Stimulated activated CD8-positive, alpha-beta memory T cell treated with anti-CD3 and anti-CD28 coated beads, Interleukin-4, amount 100 ng/mL, for 4 hours (primary cell): ENCODE measurements at places on chromosomes 6 and 20.

DNA sequence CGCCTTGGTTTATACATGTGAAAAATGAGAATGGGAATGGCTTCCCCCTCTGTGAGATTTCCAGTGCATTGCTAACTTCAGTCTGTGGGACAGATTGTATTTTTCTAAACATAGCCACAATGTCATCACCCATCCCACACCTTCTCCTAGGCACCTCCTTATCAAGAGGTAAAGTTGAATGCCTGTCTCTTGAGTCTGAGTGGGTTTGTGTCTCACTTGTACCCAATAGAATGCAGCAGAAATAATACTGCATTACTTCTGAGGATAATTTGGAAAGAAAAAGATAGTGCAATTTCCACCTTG lies 27.9 kb downstream of the RIN2 start:
- no peak for DNase-seq

DNA sequence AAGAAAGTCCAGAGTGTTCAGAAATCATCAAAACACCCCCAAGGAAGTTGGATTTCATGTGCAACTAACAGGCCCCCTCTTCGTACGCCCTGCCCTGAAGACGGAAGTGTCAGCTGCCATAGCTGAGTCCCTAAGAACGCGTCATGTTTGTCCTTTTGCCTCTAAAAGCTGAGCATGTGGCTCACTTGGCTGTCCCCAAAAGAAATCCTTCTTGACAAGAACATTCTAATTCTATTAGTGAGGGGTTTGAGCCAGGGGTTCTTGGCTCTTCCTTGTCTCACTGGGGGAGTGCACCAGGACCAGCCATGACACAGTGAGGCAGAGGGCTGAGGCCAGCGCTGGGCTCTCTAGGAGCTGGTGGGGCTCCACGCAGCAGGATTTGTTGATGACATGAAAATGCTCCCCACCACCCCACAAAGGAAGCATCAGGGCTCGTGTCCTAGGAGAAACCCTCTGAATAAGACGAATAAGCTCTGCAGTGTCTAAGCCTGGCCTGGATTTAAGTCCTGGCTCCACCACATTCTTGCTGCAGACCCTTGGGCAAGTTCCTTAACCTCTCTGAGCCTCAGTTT lies 20.0 kb upstream of the SPO11 start:
- DNase-seq = no peak

DNA sequence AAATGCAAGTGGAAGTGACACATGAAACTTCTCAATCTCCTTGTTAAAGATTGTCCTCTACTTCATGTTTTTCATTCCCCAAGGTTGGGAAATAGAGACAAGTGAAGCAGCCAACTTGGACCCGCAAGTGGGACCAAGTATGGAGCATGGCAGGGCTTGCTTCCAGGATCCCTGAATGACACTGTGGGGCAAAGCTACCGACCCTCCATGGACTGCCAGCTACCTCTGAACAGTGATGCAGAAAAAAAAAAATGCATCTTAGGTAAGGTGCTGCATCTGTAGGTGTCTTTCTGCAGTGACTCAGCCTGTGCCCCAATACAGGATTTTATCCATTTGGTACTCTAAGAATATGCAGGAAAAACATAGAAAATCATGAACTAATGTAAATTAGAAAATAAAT lies 119.1 kb upstream of the ENPP5 start:
- no peak for DNase-seq

GRCh38 chr20:22918286-22918983 lies 116.7 kb upstream of the SSTR4 start:
- no peak for DNase-seq

GRCh38 chr6:165181951-165182414 lies 127.4 kb downstream of the C6orf118 start:
- DNase-seq = no peak

- no peak for DNase-seq
Measured at GRCh38 chr6:124882579-124883393, 79.5 kb upstream of the RNF217 start.

- DNase-seq = no peak
Measured at GRCh38 chr6:35084041-35084491, 57.1 kb downstream of the TCP11 start.
